Stimulated activated CD4-positive, alpha-beta T cell treated with anti-CD3 and anti-CD28 coated beads, Interleukin-1b, Interleukin-23, amount 100 ng/mL, for 4 hours (primary cell): ENCODE measurements at places on chromosomes 3 and 15.

DNA sequence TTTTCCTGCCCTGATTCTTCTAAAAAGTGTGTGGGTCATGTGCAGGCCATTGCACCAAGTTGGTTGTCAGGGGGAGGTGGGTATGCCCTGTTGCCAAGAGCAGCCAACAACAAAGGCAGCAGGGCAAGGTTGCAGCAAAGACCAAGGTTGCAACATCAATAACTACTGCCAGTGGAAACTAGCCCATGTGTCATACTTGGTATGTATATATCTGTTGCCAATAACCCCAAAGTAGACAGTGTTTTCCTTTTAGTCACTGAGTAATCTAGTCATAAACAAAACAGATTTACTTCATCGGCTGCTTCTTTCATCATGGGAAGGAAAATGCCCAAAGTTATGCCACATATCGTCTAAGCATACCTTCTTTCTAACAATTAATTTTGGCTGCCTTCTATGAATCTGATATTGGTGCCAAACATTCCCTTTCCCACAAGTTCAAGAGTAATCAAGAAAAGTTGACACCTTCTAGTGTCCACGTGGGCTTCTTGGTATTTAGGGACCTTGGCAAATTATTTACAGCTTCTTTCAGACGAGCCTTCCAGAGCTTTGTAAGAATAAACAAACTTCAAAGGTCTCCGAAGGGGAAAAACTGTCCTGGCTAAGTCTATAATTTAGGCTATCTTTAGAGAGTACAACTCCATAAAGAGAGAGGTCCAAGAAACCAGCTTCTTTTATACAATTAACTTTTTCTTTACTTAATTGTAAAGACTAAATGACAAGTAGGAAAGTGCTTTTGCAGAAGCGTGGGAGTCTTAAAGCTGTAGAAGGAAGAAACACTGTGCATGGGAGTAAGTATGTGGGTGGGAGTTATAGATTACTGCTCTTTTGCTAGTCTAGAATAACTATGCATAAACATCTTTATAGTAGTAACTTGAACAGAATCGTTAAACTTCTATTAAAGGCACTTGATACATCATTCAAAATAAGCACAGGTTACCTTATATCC lies 10.0 kb upstream of the MBNL1 start:
- peak; percentile 32 for DNase-seq

- DNase-seq: no peak
These were observed 10.5 kb upstream of the SH3GL3 start for GRCh38 chr15:83436513-83437158.

DNA sequence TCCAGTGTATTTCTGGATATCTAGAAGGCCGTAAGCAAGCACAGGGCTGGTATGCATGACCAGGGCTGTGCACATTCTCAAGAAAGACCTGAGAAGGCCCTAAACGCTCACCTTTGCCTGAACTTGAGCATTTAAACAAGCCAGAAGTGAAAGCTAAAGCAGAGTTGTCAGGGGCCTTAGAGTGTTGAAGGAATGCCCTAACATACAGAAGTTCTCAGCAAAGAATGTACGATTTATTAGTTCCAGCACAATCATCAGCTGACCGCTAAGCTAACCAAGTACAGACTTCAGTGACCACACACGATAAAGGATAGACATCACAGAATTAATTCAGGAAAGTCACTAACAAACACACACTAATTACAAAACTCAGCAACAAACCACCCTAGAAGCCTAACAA lies 8.7 kb downstream of the HLTF start:
- no peak for DNase-seq

DNA sequence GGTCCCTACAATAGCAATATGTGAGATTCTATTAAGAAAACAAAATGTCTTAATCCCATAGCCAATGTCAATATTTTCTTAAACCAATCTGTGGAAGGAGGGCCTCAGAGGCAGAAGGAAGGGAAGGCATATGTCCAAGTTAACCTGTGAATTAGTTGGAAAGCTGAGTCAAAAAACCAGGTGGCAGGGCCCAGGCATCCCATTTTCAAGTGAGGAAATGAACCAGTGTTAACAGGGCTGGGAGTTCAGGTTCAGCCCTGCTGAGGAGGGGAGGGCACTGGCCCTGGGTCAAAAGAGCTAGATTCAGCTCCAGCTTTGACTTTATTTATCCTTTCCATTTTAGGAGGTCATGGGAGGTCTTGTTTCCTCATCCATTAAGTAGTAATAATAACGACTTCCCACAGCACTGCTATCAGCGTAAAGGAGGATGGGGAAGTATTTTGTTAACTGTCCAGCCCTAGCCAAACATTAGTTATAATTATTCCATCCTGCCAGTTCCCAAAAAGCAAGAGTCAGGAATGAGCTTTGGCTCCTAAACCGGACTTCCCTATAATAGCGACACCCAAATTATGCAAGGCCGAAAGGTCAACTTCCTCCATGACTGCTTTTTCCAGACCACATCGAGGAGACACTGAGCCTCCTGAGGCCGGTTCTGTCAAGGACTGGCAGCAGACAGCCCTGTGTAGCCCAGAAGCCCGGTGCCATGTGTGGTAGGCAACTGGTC lies 3.2 kb downstream of the MASP1 start:
- no peak for DNase-seq

DNA sequence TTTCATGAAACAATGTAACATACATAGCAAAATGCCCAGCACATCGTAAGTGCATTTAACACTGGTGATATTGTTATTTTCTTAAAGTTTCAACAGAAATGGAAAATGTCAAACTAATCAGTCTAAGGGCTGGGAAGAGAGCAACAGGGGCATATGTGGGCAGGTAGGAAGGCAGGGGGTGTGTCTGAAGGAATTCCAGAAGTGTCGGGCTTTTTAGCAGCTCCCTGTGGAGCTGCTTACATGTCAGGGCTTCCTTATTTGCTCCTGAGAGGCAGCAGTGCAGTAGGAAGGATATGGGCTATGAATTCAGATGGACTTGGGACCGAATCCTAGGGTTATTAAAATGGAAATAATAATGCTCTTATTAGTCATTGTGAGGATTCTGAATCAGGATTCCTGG lies 311.6 kb downstream of the CLSTN2 start:
- DNase-seq: no peak

GRCh38 chr3:23442598-23443383 lies 239.7 kb downstream of the UBE2E2 start:
- peak; percentile 2 for DNase-seq

- DNase-seq: no peak
These were observed 23.6 kb upstream of the TRIM59 start for GRCh38 chr3:160473221-160473620.

DNA sequence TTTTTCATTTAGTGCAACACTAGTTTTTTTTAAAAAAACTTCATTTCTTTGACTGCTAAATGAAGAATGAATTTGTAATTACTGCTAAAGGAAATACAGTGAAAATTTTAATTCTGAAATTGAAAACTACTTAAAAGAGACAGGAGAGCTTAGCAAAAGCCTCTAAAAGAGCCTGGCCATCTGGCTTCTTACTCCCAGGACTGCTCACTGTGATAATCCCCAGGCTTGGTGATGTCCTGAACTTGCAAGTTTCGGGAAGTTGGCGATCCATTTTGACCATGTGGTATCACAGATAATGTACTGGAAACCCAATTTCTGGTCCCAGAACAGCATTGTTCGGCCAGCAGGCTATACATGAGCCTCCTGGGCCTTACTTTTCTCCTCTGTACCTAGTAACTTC lies 292.1 kb downstream of the FGF12 start:
- DNase-seq: no peak

DNA sequence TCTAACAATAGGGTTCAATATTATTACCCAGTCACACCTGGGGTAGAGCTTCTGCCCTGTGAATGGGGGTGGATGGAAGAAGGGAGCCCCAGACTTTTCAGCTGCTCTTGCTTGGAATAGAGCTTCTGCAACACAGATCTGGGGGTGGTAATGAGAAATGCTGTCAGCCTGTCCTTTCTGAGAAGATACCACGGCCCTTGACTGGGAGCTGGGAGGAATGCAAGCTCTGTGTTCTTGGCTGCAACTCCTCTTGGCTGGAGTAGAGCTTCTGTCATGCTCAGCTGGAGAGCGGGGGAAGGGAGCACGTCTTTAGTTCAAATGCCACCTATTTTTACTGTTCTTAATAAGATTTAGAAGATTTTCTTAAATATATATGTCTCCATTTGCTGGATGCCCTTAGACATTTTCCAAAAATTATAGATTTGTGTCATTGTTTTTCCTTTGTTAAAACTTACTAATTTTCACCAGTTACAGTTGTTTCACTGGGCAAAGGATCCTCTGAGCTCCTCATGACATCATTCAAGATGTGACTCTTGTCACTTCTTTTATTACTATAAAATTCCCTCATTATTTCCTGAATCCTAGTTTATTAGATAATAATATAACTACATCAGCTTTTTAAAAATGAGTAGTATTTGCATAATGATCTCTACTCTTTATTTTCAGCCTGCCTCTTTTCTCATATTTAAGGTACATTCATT lies 180.0 kb upstream of the TGFBR2 start:
- DNase-seq: no peak

GRCh38 chr3:148238421-148238821 lies 459.3 kb upstream of the AGTR1 start:
- DNase-seq: no peak

DNA sequence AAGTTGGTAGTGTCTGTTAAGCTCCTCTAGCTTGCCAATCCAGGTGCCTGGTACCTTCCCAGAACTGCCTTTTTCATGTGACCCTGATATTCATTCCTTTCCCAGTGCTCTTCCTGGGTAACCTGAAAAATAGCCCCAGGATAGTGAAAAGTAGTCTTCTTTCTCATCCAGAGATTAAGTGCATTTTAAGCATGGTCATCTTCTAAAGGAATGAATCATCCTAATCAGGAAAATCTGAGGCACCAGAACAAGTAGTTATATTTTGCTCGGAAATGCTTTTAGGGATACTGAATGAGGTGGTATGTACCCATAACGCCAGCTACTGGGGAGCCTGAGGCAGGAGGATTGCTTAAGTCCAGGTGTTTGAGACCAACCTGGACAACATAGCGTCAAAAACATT lies 23.1 kb upstream of the PDCD6IP start:
- no peak for DNase-seq

DNA sequence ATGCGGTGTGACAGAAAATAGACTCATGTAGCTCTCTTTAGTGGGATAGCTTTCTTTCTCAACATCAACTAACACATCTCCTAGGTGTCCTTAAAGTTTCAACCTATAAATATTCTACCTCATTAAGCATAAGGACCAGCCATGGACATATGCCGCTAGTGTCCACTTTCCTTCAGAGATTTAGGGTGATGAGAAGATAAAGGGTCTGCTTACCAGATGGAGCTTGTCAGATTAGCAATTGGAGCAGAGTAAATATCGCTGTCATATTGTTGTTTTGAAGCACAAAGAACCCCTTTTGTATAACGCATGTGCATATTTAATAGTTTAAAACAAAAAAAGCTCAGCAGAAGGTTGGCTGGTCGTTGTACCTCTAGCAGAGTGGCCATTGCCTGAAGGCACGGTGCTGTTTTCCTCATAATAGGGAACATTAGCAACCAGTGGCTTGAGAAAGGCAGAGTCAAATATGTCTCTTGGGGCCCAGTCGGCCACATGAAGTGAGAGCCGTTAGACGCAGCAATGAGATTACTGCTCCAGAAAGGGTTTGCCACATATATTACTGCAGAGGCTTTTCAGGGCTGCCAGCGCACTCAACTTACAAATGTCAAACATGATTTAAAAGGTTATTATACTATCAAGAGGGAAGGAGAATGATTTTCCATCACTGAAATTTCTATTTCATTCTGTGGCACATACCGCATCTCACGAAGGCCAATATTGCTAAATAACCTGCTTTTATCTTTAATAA lies 264.2 kb downstream of the ROBO2 start:
- no peak for DNase-seq

- DNase-seq: no peak
These were observed 1.3 kb downstream of the XIRP1 start for GRCh38 chr3:39191111-39191510.

GRCh38 chr15:83445643-83446042 lies 1.5 kb upstream of the SH3GL3 start:
- no peak for DNase-seq

DNA sequence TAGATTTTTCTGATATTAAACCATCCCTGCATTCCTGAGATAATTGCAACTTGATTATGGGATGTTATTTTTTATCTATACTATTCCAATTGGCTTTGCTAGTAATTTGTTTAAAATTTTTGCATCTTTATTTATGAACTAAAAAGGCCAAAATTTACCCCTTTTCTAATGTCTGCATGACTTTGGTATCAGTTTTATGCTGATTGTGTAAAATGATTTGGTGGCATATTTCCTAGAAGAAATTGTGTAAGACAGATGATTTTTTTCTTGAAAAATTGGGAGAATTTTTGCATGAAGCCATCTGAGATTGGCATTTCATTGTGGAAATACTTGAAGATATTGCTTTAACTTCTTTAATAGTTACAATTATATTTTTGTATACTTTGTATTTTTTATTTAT lies 183.8 kb upstream of the TBL1XR1 start:
- DNase-seq: no peak

- DNase-seq: no peak
These were observed 191.7 kb upstream of the ATP11B start for GRCh38 chr3:182601597-182601996.

DNA sequence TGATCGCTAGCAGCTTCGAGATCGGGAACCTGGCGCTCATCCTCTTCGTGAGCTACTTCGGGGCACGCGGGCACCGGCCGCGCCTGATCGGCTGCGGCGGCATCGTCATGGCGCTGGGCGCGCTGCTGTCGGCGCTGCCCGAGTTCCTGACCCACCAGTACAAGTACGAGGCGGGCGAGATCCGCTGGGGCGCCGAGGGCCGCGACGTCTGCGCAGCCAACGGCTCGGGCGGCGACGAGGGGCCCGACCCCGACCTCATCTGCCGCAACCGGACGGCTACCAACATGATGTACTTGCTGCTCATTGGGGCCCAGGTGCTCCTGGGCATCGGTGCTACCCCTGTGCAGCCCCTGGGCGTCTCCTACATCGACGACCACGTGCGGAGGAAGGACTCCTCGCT lies 62.5 kb downstream of the SLCO3A1 start:
- no peak for DNase-seq

GRCh38 chr15:35436422-35436821 lies 109.5 kb downstream of the DPH6 start:
- no peak for DNase-seq

- DNase-seq: no peak
These were observed 278.9 kb downstream of the ULK4 start for GRCh38 chr3:41682996-41683395.

DNA sequence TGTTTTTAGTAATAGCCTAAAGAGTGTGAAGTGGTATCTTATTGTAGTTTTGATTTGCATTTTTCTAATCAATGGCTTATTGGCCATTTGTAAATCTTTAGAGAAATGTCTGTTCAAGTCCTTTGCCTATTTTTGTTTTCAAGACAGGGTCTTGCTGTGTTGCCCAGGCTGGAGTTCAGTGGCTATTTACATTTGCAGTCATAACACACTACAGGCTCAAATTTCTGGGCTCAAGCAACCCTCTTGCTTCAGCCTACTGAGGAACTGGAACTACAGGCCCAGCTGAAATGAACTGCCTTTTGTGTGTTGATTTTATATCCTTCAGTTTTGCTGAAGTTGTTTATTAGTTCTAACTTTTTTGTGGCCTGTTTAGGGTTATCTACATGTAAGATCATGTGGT lies 27.9 kb downstream of the BSN start:
- DNase-seq: no peak
